ENCODE measurements at places on chromosomes 2 and 18. TPM values are rescaled to one million over a fixed set of nuclear protein-coding genes. Genes with fewer than 3 reads are reported as not detected.

Gene CNTNAP5
- 0.26 TPM for total RNA-seq

Gene SRD5A2
- total RNA-seq: 0.26 TPM

GRCh38 chr2:138267161-138267901, 234.2 kb upstream of the SPOPL start:
- no peaks in the 10 kb centered on the region for H3K4me1 ChIP-seq
- no peaks in the 10 kb centered on the region for H3K27me3 ChIP-seq
- DNase-seq: no peak
- H3K36me3 ChIP-seq: no peaks in the 10 kb centered on the region
- H3K4me3 ChIP-seq: no peak overlapping the region

- H3K27ac ChIP-seq: no peak overlapping the region
- H3K4me3 ChIP-seq: no peak overlapping the region
- H3K4me1 ChIP-seq: no peaks in the 10 kb centered on the region
Measured at GRCh38 chr2:61737841-61738240, 116.0 kb downstream of the FAM161A start.

- H3K4me1 ChIP-seq: no peaks in the 10 kb centered on the region
- no peaks in the 10 kb centered on the region for H3K27me3 ChIP-seq
- H3K4me3 ChIP-seq: no peak overlapping the region
- H3K27ac ChIP-seq: no peak overlapping the region
Measured at GRCh38 chr2:173299764-173300163, 54.9 kb upstream of the CDCA7 start.

- H3K27me3 ChIP-seq: no peaks in the 10 kb centered on the region
- no peak overlapping the region for H3K4me3 ChIP-seq
- no peaks in the 10 kb centered on the region for H3K36me3 ChIP-seq
- H3K27ac ChIP-seq: no peak overlapping the region
- no peaks in the 10 kb centered on the region for H3K4me1 ChIP-seq
Measured at GRCh38 chr18:34840256-34840826, 130.2 kb downstream of the DTNA start.

DNA sequence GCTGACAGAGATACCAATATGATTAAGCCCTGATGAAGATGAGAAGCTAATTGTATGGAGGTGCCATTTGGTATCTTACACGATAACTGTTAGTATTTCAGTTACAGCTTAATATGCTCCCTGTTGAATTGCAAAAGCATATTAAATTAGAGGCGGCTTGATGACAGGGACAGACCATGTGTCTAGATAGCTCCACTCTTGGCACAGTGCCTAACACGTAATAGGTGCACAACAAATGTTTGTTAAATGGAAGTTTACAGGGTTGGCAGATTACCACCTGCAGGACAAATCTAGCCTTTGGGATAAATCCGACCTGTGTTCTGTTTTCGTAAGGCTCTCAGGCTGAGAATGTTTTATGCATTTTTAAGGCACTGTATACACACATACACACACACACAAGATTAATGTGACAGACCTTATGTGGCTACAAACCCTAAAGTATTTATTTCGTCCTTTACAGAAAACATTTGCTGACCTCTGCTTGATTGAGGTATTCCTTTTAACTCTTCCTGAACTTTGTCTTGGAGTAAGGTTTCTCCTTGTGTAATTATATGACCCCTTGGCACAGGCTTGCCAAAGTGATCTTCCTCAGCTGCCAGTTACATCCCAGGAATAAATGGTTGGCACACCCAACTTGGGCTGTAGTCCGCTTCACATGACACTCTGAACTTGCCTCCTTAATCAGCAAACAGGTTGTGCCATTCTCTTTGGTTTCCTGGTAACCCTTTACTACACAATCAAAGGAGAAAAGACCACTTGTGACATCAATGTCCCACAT, 348.9 kb downstream of the HRH4 start:
- no peak overlapping the region for H3K27ac ChIP-seq
- no peaks in the 10 kb centered on the region for H3K36me3 ChIP-seq
- DNase-seq: no peak
- H3K4me1 ChIP-seq: no peaks in the 10 kb centered on the region
- no peak overlapping the region for H3K4me3 ChIP-seq
- no peaks in the 10 kb centered on the region for H3K27me3 ChIP-seq

- no peaks in the 10 kb centered on the region for H3K27me3 ChIP-seq
- no peak overlapping the region for H3K4me3 ChIP-seq
- no peaks in the 10 kb centered on the region for H3K36me3 ChIP-seq
- H3K27ac ChIP-seq: no peak overlapping the region
- H3K4me1 ChIP-seq: no peaks in the 10 kb centered on the region
Measured at GRCh38 chr2:174593041-174593440, 4.6 kb downstream of the WIPF1 start.

GRCh38 chr2:96580771-96581170, 44.2 kb downstream of the ARID5A start:
- no peaks in the 10 kb centered on the region for H3K36me3 ChIP-seq
- H3K4me1 ChIP-seq: no peaks in the 10 kb centered on the region
- H3K27me3 ChIP-seq: no peaks in the 10 kb centered on the region

DNA sequence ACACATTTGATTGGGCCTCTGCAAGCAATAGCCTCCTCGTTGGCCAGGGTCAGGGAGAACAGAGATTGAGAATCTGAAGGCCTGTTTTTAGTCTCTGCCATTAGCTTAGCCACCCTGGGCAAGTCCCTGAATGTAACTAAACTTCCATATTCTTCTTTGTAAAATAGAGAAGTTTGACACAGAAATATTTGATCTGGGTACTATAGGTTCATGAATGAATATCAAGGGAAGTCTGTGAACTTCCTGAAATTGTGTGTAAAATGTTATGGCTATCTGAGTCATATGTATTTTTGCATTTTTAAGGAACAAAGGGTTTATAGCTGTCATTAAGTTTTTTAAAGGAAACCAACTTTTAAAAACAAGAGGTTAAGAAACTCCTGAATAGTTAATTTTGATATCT, 23.2 kb downstream of the RND3 start:
- H3K27me3 ChIP-seq: no peaks in the 10 kb centered on the region
- H3K27ac ChIP-seq: no peak overlapping the region
- no peak overlapping the region for H3K4me3 ChIP-seq
- DNase-seq: no peak
